ENCODE measurements at places on chromosomes 16 and 17.

- DNase-seq = no peak
These were observed 57.2 kb upstream of the MED9 start for GRCh38 chr17:17419631-17420030.

GRCh38 chr16:15847611-15848175 is 9.1 kb downstream of the MYH11 start:
- DNase-seq = no peak

GRCh38 chr17:34579017-34579946 is at the start of gene TMEM132E:
Gene TMEM132E (plus strand): TSS chr17:34579582. CDS start chr17:34581077, 1,495 bp downstream.
- peak; percentile 24 for DNase-seq

GRCh38 chr17:55327225-55328088 is 62.7 kb downstream of the HLF start:
- no peak for DNase-seq

- DNase-seq = peak; percentile 56
These were observed 579 bp upstream of the CYBA start for GRCh38 chr16:88651276-88651988.

GRCh38 chr17:58195518-58196123 is 3.1 kb downstream of the EPX start:
- DNase-seq = no peak

DNA sequence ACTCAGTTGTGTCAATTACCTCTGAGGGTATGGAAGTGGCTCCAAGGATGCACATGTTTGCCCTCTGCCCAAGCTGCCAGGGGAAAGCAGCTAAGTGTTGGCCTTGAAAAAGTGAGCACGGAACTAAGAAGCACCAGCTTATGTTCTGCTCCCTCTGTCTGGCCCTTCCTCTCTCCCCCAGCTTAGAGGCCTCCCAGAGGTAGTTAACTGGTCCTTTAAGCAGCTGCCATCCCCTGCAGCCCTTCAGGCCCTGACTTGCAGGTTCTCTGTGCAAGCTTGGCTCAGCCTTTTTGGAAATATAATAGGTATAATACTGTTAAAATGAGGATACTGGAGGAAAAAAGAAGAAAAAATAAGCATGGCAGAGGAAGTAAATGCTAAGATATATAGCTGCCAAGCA is 7.0 kb upstream of the UBE2Z start:
- DNase-seq = no peak

DNA sequence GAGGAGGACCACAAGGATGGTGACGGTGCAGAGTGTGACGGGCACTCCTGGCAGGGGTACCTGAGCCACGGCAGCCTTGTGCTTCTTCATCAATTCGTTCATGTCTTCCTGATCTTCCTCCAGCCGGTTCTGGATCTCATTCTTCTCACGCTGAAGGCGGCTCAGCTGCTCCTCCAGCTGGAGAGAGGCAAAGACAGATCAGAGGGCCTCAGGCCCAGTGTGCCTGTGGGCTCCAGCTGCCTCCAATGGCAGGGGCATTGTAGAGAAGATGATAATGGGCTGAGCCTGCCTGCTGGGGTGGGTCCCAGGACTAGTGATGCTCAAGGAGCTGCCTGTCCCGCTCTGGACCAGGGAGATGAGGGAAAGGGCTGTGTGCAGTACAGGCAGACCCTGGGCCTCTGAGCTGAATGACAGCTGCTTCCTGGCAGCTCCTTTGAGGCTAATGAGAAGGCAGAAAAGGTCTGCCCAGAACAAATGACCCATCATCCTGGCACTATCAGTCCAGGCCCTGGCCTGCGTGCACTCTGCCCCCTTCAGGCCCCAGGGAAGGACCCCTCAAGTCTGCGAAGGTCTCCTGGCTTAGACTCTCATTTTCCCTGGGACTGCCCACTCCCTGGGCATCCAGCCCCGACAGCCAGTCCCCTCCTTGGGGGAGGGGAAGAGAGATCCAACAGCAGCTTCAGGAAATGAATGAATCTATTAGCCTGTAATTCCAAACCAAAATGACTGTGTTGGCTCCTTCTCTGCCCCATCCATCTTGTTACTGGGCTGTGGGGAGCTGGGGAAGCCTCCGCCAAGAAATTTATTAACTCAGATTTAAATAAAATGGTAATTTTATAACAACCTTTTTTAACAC is 48.0 kb downstream of the PIPOX start:
- DNase-seq = no peak

GRCh38 chr17:80119839-80120238 is 18.5 kb downstream of the GAA start:
- no peak for DNase-seq

DNA sequence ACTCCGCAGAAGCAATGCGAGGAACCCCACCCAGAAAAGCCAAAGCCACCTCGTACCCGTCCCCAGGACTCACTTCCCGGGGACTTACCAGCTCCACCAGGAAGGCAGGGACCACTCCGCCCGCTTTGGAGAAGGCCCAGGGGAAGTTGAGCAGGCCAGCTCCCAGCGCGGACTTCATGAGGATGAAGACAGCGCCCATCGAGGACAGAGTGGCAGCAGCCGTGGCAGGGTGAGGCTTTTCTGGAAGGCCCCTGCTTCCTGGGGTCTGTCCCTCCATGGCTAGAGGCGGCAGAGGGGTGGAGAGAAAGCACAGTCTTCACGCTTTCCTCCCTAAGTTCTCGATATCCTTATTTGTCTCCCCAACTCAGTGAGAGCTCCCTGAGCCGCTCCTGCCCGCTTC is 714 bp downstream of the SLC38A8 start:
- no peak for DNase-seq

GRCh38 chr17:81063106-81064093 is 28.4 kb downstream of the BAIAP2 start:
- no peak for DNase-seq

GRCh38 chr17:33021731-33022408 is 30.2 kb downstream of the SPACA3 start:
- no peak for DNase-seq

GRCh38 chr17:70906808-70907207 is 737.5 kb downstream of the KCNJ2 start:
- DNase-seq = no peak

GRCh38 chr17:13671341-13671740 is 69.6 kb upstream of the HS3ST3A1 start:
- DNase-seq = no peak

DNA sequence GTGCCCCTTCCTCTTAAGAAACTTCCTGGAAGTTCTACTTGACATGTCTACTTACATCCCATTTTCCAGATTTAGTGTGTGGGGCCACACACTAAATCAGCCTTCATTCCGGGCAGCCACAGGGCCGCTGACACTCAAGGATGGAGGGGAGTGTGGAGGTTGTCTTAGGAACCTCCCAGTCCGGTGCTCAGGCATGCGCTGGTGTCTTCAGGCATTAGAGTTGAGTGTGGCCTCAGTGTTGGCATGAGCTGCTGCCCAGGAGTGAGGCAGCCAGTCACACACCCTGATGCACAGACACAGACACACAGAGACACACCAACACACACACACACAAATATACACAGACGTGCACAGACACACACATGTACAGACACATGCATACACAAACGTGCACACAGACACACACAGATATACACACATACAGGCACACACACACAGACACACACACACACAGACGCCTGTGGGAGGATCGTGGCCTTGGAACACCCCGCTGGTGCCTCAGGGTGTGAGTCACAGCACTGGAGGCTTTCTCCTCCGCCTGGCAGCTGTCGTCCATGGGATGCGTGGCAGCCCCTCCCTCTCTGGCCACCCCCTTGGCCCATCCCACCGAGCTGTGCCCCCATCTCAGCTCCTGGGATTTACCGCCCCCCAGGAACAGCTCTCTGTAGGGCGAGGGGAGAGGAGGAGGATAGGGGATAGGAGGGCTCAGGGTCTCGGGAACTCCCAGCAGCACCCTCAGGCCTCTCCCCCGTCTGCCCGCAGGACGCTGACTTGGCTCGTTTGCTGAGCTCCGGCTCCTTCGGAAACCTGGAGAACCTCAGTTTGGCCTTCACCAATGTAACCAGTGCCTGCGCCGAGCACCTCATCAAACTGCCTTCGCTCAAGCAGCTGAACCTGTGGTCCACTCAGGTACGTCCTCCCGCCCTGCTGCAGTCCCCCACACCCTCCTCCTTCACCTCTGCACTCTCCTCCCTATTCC is 75.6 kb upstream of the PLCG2 start:
- no peak for DNase-seq

GRCh38 chr17:3260600-3260999 is 37.6 kb downstream of the OR3A1 start:
- DNase-seq = no peak

GRCh38 chr16:73233329-73233765 is 185.4 kb upstream of the ZFHX3 start:
- DNase-seq = no peak

- no peak for DNase-seq
These were observed 36.0 kb upstream of the ADCY9 start for GRCh38 chr16:4152267-4152666.

DNA sequence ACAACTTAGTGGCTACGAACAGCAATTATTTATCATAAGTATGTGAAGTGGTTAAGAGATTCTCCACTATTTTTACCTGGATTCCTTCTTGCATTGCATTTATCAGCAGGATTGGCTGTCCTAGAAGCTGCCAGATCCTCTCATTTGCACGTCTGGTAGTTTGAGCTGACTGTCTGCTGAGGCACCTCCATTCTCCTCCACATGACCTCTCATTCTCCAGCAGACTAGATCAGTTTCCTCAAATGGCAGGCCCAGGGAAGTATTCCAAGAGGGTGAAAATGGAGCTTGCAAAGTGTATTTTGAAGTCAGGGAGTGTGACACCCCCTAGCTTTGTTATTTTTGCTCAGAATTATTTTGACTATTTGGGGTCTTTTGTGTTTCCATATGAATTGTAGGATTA is 870.1 kb downstream of the CDH11 start:
- no peak for DNase-seq

- no peak for DNase-seq
These were observed 44.8 kb upstream of the MSI2 start for GRCh38 chr17:57211543-57211942.

- DNase-seq = no peak
These were observed 34.0 kb downstream of the PGS1 start for GRCh38 chr17:78412403-78412802.

DNA sequence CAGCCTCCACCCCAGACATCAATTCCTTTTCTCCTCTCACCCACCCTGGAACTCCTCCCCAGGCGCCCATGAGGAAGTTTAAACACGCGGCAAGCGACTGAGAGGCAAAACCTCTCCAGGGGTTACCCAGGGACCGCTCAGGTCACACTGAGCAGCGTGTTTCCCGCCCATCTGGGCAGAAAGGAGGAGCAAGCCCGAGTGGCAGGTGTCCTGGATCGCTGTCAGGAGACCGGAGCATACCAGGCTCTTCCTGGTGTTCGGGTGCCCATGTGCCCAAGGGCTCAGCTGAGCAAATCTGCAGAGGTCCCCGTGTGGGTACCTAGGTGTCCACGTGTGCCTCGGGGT is 491 bp downstream of the SLC25A19 start:
- peak; percentile 32 for DNase-seq

- DNase-seq = no peak
These were observed 11.9 kb downstream of the TMEM170A start for GRCh38 chr16:75452464-75453190.

GRCh38 chr17:39155654-39156053 is 4.2 kb upstream of the PLXDC1 start:
- no peak for DNase-seq

GRCh38 chr16:27066668-27067537 is at the start of gene C16orf82:
Gene C16orf82 (plus strand): TSS chr16:27066927.
- no peak for DNase-seq

DNA sequence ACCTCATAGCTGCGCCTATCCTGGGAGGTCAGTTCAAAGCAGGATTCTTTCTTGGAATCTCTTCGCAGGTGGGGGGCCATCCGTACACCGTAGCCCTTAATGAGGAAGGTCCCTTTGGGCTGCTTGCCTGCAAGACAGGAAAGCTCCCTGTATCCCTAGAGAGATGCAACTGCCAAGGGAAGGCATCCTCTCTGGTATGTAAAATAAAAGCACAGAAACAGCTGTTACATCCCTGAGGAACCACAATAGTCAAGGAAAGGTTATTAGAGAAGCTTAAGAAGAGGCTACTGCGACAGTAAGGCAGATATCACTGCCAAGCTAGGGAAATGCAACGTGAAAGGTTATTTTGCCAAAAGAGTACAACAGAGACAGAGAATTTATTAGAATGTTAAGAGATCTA is 77.2 kb downstream of the SNX11 start:
- DNase-seq = no peak

GRCh38 chr16:23577493-23577892 is 18.6 kb downstream of the NDUFAB1 start:
- no peak for DNase-seq

- DNase-seq = peak; percentile 54
These were observed 309.4 kb downstream of the SEC14L1 start for GRCh38 chr17:77449908-77450741.

GRCh38 chr16:84618581-84619460 is 943 bp upstream of the COTL1 start:
- DNase-seq = no peak
